ENCODE measurements at places on chromosomes 4 and X.

- DNase-seq = no peak
These were observed 58.7 kb downstream of the RASGEF1B start for GRCh38 chr4:81412946-81413495.

GRCh38 chr4:93147524-93148212, 680.9 kb upstream of the ATOH1 start:
- no peak for DNase-seq

DNA sequence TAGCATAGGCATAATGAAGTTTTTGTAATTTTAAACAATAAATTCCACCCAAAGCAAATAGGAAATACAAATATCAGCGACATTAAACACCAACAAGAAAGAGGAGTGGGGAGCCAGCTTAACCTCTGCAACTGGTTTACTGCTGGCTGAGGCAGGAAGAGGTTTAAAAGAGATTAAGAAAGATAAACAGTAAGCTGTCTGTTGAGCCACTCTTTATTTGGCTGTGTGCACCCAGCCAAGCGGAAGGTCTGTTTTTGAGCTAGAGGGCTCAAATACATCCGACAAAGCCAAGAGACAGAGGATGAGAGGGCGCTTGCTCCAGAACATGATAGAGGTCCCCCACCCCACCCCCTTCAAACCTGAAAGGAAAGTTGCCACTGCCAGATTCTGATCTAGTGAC, 191.4 kb downstream of the MGST2 start:
- DNase-seq = no peak

DNA sequence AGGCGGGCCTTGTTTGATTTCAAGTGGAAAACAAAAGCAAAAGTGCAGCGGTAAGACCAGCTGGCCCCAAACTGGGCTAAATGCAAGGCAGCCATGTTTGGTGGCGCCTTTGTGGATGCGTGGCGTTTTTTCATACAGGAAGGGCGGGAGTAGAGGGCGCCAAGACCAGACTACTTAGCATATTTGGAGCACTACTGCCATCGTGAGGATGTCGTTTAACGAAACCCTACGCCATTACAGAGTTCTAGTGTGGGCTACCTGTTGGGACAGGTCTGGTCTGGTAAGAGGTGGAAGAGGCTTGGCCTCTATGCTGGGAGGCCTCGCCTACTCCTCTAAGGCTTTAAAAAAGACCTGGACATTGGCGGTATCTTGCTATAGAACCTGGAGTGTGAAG, 230.7 kb upstream of the STK26 start:
- no peak for DNase-seq

GRCh38 chrX:98357146-98357545, 1473.4 kb downstream of the RPA4 start:
- DNase-seq = no peak

DNA sequence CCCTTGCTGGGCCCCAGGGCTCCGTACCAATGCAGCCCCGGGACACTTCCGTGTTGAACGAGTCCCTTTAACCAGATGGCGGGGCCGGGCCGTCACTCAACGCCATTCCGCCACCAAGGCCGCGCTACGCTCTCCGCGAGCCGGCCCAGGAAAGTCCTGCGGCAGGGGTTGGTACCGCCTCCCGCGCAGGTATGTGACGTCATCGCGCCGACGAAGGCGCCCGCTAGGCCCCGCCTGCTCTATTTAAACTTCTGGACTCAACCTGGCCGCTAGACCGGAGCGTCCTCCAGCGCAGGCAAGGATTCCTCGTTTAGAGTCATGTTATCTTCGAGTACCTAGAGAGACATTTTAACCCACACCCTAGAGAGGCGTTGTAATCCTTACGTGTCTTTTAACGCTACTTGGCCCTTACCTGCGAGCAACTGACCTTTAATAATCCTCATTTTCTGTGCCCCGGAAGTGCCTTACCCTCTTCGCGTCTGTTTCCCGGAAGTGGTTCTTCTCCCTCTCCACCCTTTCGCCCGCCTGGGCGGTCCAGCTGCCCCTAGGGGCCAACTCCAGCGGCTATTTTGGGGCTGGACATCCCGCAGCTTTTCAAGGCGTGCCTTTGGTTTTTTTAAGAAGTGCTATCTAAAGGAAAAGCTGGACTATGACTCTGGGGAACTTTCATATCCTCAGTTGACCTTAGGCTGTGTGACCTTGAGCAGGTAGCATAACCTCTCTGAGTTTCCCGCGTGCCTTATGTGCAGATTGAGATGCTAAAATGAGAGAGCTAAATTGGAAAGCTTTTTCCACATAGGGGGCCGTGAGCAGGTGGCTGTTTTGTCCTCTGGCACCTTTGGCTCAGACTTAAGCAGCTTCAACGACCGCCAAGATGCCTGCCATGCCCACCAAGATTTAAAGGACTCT, at the start of gene PNPLA4:
Gene PNPLA4, minus strand, starts transcription at position 155 of the 909 bp plus-strand sequence. CDS start 1,294 bp downstream, outside the sequence.
- peak; percentile 54 for DNase-seq

GRCh38 chr4:69120870-69121269, 24.6 kb downstream of the UGT2B7 start:
- DNase-seq = no peak

- DNase-seq = no peak
These were observed 513.0 kb downstream of the FSTL5 start for GRCh38 chr4:161650812-161651211.

DNA sequence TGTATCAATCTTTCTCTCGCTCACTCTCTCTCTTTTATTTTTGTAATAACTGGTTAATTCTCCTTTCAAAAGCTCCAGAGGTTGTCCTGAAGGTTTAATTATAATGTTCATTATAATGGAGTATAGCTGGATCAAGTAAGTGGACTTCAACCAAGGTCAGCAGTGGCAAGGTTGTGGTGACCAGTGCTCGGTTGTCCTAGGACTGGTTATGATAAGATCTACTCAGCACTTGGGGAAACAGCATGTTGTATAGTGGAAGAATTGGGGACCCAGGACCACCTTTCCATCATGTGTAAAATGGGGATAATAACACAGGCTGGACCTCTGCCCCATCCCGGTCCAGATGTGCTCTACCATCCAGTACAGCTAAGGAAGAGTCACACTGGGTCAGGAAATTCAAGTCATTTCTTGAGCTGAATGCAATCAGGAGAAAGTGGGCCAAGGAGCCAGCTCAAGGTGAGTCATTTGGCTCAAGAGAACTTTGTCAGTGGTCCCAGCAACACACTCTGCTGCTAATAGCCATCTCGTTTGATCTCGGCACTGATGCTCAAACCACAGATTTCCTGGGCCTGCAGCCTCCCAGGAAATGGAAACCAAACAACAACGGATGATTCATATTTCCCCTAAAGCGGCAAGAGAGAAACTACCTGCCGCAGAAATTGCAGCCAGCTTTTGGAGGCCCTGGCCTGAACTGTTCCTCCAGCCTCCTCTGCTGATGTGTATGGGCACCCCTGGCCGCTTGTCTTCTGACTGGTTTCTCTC, 123.6 kb upstream of the RBPJ start:
- DNase-seq = no peak

GRCh38 chrX:72038016-72038415, 93.7 kb downstream of the RTL5 start:
- no peak for DNase-seq

- DNase-seq = no peak
These were observed 124.4 kb downstream of the KDM6A start for GRCh38 chrX:44997282-44997812.

GRCh38 chr4:54157606-54158005, 57.6 kb downstream of the GSX2 start:
- DNase-seq = no peak

DNA sequence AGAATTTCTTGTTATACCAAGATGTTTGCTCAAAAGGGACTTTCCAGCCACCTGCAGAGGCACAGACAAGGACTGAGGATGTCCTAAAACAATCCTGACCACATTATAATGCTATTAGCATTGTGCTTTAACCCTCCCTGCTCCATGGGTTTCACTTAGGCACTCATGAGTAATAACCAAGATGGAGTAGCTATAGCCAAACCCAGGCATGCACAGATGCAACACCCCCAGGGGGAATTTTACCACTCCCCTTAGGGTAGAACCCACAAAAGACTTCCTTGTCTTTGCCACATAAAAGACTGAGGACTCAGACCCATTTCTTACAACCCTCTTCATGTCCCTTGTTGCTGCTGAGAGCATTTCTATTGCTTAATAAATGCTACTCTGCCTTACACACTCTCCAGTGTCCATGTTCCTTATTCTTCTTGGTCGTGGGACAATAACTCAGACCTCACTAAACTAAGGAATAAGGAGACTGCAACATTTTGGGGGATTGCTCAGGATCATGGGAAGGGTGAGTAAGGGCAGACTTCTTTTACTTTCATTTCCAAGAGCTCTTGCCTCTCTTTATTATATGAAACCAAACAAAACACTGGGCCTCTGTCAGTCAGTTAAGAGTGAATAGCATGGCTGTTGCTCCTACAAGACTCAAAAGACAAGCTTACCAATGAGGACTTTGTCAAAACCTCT, 103.5 kb downstream of the TECRL start:
- DNase-seq = no peak

GRCh38 chrX:11881485-11882170, 123.6 kb downstream of the MSL3 start:
- no peak for DNase-seq

GRCh38 chr4:152424396-152424795, 111.5 kb downstream of the FBXW7 start:
- DNase-seq = no peak

- DNase-seq = no peak
These were observed 2182.5 kb upstream of the AGA start for GRCh38 chr4:179624768-179625181.

DNA sequence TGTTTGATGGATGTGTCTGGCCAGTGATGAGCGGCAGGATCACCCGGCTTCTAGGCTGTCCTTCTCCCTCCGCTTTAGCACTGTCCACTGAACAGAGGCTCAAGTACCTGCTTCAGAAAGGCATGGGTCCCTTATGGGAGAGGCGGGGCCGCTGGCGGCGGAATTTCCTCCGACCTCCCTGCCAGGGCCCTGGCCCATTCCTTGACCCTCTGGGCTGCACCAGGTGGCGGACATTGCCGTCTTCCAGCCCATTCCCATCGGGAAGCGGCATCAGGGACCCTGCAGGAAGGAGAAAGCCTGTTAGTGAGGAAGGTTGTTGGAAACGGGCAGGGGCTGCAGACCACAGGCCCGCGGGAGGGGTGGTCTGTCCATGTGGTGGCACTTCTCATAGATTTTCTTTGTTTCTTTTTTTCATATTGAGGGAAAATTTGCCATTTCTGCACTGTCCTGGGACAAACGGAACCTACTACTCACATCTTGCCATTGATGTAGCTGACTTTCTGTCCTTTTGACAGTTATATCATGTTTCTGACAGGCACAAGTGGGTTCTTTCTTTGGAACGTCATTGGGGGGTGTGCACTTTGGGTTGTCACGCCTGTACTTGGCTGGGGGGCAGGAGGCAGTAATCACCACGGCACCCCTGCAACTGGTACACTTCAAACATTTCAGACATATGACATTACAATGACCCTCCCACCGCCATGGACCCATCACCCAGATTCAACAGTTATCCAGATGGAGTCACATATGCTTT, 6.1 kb downstream of the APLN start:
- no peak for DNase-seq

DNA sequence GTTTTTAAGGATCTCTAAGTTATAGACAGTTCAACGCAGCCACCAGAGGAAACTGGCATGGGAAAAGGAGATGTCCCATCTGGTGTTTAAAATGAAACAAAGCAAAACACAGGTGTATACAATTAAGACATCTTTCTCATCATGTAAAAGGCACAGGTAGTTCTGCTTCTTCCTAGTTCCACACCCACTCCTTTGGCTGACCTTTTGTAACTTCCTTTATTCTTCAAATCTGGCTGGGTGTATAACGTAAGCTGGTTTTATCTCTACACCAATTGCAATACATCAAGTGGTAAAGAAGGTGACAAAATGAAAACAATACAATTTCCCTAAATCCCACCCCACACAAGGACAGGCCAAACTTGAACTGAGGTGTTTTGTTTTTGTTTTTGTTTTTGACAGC, 27.3 kb upstream of the FBXW7 start:
- no peak for DNase-seq

DNA sequence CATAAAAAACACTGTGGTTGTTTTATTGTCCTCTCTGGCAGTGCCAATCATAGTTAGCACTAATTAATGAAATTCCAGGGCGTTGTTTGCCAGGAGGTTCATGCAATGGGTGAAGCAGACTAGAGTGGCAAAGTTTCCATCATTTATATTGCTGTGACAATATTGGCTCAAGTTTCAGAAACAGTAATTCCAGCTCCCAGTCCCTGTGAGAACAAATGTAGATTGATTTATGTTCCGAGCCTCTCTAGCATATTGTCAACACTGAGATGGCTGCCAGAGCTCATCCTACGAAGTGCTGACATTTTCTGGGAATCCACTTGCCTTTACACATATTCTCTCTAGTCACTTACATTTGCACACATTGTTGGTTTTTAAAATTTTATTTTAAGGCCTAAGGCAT, 440.0 kb upstream of the IGFBP7 start:
- DNase-seq = no peak

- DNase-seq = no peak
These were observed 50.5 kb downstream of the SLC4A4 start for GRCh38 chr4:71389149-71389827.

DNA sequence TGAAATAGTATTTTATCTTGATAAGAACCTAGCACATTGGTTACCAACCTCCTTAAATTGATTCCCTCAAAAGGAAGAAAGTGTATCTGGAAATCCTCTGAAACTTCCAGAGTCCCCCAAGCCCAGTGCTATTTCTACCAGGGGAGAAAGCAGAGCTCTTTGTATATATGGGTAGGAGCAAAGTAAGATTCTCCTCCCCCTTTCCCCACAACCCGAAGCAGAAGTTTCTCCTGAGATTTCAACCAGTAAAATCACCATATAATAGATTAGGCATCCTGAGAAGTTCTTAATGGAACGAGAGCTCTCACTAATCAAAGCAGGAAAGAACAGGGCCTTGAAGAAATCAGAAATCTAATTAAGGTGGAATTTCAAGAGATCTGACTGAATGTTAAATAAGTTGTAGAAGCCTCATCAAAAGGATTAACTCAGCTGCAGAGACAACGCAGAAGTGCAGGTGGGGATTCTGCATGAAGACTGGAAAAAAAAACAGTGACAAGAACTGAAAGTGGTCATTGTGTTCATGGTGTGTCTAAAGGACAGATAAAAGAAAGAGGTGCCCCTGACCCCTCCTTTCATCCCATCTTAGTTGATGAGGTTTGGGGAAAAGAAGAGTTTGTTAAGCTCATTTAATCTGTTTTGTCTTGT, 39.1 kb downstream of the VSIG4 start:
- DNase-seq = no peak

- no peak for DNase-seq
These were observed 1.6 kb downstream of the RCHY1 start for GRCh38 chr4:75512386-75513211.

GRCh38 chrX:83509254-83509801, 1.2 kb downstream of the POU3F4 start:
- no peak for DNase-seq

DNA sequence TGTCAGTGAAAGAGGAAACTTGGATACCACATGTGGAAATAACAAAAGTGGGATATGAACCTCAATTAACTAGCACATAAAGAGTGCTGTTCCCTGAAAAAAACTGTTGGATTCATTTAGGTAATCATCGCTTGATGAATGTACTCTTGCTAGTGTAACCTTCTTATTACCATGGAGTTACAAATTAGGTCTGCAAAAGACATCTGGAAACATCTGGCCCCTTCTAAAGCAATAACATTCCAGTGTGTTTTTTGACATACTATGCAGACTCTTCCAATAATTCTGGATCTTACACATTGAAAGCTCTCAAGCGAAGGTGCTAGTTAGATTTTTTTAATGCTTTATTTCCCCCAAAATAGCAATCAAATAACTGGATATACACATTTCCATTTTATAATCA, 134.6 kb downstream of the ATP10D start:
- no peak for DNase-seq

GRCh38 chr4:184282251-184282713, 64.6 kb upstream of the ENPP6 start:
- peak; percentile 11 for DNase-seq
